ENCODE measurements at places on chromosomes 2 and 18. TPM values are rescaled to one million over a fixed set of nuclear protein-coding genes. Genes with fewer than 3 reads are reported as not detected.
A peak's percentile ranks its signal among the peaks of the same experiment; 100 is the strongest.

- no peak overlapping the region for H3K4me3 ChIP-seq
- H3K4me1 ChIP-seq: no peaks in the 10 kb centered on the region
- no peaks in the 10 kb centered on the region for H3K36me3 ChIP-seq
- H3K27ac ChIP-seq: no peak overlapping the region
Measured at GRCh38 chr2:181589779-181590178, 67.1 kb downstream of the CERKL start.

DNA sequence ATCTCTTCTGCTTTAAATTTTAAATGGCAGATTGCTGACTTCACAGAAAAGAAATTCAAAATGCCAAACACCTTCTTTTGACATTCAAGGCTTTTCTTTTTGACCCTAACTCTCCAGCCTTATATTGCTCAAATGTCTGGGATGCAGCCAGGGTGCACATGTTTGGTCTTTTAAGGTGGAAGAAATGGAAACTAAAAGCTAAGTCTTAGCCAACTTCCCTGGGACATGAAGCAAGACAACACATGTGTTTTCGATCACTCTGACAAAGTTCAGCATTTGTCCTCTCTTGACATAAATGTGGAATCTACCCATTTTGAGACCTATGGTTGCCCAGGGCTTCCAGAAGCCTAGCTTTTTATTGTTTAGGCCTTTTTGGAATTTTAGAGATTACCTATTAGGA is 161.6 kb downstream of the RDH14 start:
- H3K27me3 ChIP-seq: no peaks in the 10 kb centered on the region
- no peak overlapping the region for H3K4me3 ChIP-seq
- no peaks in the 10 kb centered on the region for H3K36me3 ChIP-seq
- no peaks in the 10 kb centered on the region for H3K4me1 ChIP-seq
- no peak overlapping the region for H3K27ac ChIP-seq
- no peak for DNase-seq

- H3K27me3 ChIP-seq: no peaks in the 10 kb centered on the region
- peak; percentile 38 for DNase-seq
- no peak overlapping the region for H3K4me3 ChIP-seq
- peaks cover 7% of the 10 kb centered on the region for H3K36me3 ChIP-seq
- no peak overlapping the region for H3K27ac ChIP-seq
Measured at GRCh38 chr2:119234021-119235019, 10.7 kb downstream of the STEAP3 start.

Gene GALNT3
- total RNA-seq: 0.13 TPM

DNA sequence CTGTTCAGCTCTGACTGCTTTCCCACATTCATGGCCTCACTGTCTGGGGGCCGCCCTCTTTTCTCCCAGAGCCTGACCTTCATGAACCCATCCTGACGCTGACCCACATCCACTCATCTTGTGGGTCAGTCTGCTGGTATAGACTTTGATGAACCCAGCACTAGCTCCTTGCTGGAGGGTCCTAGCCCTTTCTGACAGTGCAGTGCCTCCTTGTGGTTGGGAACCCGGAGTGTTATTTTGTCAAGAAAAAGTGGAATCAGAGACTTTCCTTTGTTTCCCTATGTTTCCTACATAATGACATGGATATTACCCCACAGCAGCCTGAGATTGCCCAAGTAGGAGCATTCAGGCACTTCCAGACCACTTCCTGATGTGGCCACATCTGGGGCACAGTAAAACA is 19.3 kb upstream of the OSR1 start:
- DNase-seq: no peak
- H3K36me3 ChIP-seq: no peaks in the 10 kb centered on the region
- H3K27me3 ChIP-seq: no peaks in the 10 kb centered on the region

Data from K562 (cell line).